ENCODE measurements at places on chromosomes 3 and 15. TPM values are rescaled to one million over a fixed set of nuclear protein-coding genes. Genes with fewer than 3 reads are reported as not detected.
A peak's percentile ranks its signal among the peaks of the same experiment; 100 is the strongest.

The EXD1 gene
- not detected for total RNA-seq

The RRP9 gene
- total RNA-seq: 14.5 TPM

The KBTBD13 gene
- not detected for total RNA-seq

GRCh38 chr3:190387578-190388213 is at the start of gene CLDN16:
TSS of gene CLDN16 (plus strand) at chr3:190388163. CDS start at chr3:190388330, 167 bp downstream.
- H3K4me1 ChIP-seq: no peaks in the 10 kb centered on the region
- H3K36me3 ChIP-seq: no peaks in the 10 kb centered on the region
- H3K27ac ChIP-seq: no peak within 1 kb of the TSS
- no peak for DNase-seq

The TXNRD3 gene
- 4.7 TPM for total RNA-seq

GRCh38 chr3:100653604-100654294 is 44.3 kb downstream of the ADGRG7 start:
- H3K27me3 ChIP-seq: no peaks in the 10 kb centered on the region
- no peak overlapping the region for H3K27ac ChIP-seq
- no peaks in the 10 kb centered on the region for H3K36me3 ChIP-seq
- no peaks in the 10 kb centered on the region for H3K4me1 ChIP-seq
- no peak for DNase-seq
- H3K4me3 ChIP-seq: no peak overlapping the region

DNA sequence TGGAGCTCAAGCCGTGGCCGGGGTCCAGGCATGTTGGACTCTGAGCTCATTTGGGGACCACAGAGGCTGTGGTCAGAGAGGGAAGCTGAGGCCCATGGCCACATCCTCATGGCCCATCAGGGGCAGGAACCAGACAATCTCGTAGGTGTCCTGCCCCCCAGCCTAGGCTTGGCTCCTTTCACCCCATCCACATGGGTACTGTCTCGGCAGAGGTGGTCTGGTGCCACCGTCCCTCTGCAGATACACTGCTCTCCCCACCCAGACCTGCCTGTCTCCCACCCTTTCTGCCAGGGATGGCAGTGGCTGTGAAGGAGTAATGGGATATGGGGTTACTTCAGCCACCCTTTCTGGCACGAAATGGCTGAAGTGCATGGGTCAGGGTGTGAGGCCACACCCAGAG is 7.9 kb downstream of the PRSS50 start:
- no peaks in the 10 kb centered on the region for H3K27me3 ChIP-seq
- peaks cover 7% of the 10 kb centered on the region for H3K4me1 ChIP-seq
- H3K36me3 ChIP-seq: no peaks in the 10 kb centered on the region
- H3K4me3 ChIP-seq: no peak overlapping the region
- DNase-seq: peak; percentile 52
- no peak overlapping the region for H3K27ac ChIP-seq

The ST3GAL6 gene
- total RNA-seq: 15.7 TPM

The PARP15 gene
- 70.9 TPM for total RNA-seq

The HHLA2 gene
- not detected for total RNA-seq

DNA sequence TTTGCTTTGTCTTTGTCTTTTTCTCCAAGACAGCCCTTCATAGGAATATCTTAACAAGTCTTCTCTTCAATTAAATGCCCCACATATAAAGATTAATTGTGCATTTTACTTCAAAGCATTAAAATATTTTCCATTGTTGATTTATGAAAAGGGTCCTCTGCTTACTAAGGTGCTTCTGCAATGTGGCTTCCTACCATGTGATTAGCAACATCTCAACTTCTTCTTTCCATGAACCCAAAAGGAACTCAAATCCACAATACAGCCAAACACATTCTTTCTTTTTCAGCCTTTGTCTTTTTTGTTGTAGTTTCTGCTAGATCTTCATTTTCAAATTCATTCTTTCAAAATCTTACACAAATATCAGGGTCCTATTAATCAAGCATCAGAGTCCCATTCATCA is 309.2 kb downstream of the NSUN3 start:
- no peak overlapping the region for H3K27ac ChIP-seq
- H3K4me1 ChIP-seq: no peaks in the 10 kb centered on the region
- H3K4me3 ChIP-seq: no peak overlapping the region
- no peaks in the 10 kb centered on the region for H3K36me3 ChIP-seq
- DNase-seq: no peak

GRCh38 chr3:55144015-55144673 is 216.3 kb upstream of the LRTM1 start:
- no peak for DNase-seq
- H3K27me3 ChIP-seq: no peaks in the 10 kb centered on the region
- no peak overlapping the region for H3K4me3 ChIP-seq

GRCh38 chr15:68469162-68470048 is 37.4 kb upstream of the ITGA11 start:
- DNase-seq: no peak
- peaks cover 12% of the 10 kb centered on the region for H3K27me3 ChIP-seq
- no peak overlapping the region for H3K27ac ChIP-seq

DNA sequence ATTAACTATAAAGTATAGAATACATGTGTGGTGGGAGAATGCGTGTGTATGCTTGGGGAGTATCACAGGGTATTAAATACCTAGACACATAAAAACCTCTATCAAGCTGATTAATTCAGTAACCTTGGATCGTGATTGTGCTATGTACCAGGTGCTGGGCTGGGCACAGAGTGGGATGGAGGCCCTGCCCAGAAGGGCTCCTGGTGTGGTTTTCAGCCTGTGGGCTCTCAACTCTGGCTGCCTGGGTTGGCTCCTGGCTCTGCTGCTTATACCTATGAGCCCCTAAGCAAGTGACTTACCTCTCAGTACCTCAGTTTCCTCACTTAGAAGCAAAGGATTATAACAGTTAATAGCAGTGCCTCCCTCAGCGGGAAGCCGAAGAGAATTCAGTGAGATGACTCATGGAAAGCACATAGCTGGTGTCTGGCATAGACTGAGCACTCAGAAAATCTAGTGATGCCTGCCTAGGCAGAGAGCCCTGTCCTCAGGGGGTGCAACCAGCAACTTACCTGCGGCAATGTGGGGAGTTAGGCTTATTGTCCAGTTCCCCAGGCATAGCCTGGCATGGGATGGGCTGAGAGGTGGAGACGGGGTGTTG is 90.6 kb upstream of the MYZAP start:
- DNase-seq: no peak
- no peaks in the 10 kb centered on the region for H3K36me3 ChIP-seq
- H3K4me1 ChIP-seq: no peaks in the 10 kb centered on the region
- H3K27me3 ChIP-seq: no peaks in the 10 kb centered on the region
- no peak overlapping the region for H3K27ac ChIP-seq

The FOXL2NB gene
- not detected for total RNA-seq

GRCh38 chr3:104101736-104102135 is 1265.0 kb upstream of the ALCAM start:
- H3K27me3 ChIP-seq: peaks cover 10% of the 10 kb centered on the region
- H3K4me3 ChIP-seq: no peak overlapping the region
- DNase-seq: no peak
- H3K4me1 ChIP-seq: no peaks in the 10 kb centered on the region
- no peaks in the 10 kb centered on the region for H3K36me3 ChIP-seq
- H3K27ac ChIP-seq: no peak overlapping the region

The DUOXA1 gene
- total RNA-seq: not detected

Data from spleen (tissue), 13 donors.